Eye (tissue), 1 donor: ENCODE measurements at places on chromosomes 16 and 17.
A peak's percentile ranks its signal among the peaks of the same experiment; 100 is the strongest.

DNA sequence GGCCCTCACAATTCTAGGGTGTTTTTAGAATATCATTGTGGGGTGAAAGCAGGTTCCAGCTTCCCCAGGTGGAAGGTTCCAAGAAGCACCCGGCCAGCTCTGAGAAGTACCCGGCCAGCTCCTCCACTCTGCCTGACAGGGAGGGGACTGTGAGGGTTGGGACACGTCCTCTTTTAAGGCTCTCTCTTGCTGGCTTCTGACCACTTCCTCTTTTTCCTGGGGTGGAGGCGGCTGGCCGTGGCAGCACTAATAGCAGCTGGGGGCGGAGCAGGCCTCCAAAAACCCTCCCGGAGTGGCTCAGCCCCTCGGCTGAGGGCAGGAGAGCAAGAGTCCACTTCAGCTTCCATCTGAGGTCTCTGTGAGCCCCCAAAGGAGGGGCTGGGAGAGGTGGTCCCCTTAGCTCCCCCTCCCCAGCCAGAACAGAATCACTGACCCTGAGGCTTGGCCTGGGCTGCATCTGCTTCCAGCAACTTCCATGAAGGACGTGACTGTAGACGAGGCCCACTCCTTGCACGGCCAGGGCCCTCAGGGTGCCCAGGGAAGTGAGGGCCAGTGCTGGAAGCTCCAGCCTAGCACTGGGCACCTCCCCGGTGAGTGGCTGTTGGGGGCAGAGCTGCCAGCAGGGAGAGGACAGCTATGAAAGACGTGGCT, 26.7 kb upstream of the PLCG2 start:
- DNase-seq: no peak

DNA sequence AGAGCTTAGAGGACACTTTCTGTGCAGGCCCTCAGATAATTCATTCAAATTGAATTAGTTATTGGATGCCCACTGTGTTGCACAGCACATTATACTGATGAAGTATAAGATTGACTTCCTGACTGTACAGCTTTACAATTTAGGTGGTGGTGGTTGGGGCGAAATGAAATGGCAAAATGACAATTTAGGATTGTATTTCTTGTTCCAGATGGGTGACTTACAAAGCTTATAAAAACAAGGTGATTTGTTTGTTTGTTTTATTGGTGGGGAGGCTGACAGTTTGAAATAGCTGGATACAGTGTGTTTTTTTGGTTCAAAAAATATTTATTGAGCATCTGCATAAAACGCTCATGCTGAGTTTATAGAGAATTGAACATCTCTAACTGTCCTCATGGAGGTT, 1.6 kb downstream of the MAP2K4 start:
- DNase-seq: no peak

DNA sequence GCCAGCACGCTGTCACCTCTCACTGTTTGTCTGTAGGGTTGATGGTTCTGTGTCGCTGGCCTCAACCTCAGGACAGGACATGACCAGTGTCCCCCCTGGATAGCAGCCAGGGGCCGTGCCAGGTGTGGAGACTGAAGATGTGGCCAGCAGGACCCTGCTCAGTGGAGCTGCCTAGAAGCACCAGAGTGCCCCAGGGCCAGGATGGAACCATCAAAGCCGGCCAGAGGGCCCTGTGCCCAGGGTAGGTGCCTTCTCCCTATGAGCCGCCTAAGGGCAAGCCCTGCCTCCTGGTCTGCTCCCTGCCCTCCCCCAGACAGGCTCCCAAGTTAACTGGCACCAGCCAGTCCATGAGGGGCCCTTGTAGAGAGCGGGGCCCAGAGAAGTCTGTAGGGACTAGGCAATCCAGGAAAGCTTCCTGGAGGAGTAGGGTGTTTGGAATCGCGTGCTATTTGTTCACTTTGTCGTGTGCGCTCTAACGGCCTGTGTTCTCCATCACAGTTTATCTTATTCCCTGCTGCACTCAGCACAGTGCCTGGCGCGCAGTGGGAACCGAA, 546 bp upstream of the NDUFB10 start:
- no peak for DNase-seq

DNA sequence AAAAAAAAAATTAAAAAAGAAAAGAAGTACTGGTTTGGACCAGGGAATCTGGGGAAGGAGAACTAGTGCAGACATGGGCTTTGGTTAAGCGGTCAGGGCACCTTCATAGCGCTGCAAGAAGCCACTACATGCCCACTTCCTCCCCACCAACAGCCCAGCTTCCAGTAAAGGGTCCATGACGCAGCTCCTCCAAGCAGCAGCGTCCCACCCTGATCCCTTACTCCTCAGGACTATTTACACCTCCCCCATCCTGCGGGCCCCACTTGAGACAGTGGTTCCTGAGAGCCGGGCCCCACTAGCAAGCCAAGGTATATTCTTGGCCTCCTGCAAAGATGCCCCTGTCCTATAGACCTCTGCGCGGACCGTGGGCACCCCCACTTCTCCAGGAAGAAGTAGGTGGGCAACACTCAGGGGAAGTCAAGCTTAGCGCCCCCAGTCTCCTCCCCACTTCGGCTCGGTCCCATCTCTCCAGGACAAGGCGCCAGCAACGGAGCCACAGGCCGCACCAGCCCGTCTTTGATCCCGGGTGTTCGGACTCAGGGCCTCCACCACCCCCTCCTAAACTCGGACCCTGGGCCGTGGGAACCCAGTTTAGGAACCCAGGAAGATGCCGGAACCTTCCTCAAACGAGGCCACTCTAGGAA, 913 bp upstream of the PRR14 start:
- DNase-seq: no peak

- DNase-seq: no peak
These were observed 32.2 kb downstream of the KIAA0753 start for GRCh38 chr17:6608321-6608720.

DNA sequence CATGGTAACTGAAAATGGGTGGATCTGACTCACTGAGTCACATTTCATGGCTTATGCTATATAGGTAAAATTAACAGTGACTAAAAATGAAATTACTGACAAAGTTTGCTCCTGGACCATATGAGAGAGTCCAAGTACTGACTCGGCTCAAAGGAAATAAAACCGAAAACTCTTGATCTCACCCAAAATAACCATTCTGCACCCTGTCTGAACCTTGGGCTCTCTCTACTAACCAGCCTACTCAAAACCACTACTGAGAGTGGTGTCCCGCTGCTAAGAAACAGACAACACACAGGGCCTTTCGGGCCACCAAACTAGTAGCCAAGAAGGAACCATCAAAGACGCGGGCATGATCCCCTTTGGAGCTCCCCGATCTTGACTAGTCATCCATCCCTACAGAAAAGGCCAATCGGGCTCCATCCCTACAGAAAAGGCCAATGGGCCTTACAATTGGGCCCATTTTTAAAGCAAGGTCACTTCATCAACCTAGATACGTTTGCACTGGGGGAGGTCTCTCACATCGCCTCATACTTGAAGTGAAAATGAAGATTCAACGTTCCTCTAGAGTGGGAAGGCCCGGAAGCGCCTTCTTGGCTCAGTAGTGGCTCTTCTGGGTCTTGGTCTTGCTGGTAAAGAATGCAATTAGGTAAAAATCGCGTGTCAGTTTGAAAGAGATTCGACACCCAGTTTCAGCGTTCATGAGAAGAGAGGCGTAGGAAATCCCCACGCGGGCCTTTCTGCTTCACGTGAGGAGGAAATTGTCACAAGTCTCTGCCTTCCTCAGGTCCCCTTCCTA, 720 bp upstream of the ZPBP2 start:
- DNase-seq: no peak

- DNase-seq: peak; percentile 42
These were observed 10.6 kb upstream of the NUDT16L1 start for GRCh38 chr16:4682616-4683254.

DNA sequence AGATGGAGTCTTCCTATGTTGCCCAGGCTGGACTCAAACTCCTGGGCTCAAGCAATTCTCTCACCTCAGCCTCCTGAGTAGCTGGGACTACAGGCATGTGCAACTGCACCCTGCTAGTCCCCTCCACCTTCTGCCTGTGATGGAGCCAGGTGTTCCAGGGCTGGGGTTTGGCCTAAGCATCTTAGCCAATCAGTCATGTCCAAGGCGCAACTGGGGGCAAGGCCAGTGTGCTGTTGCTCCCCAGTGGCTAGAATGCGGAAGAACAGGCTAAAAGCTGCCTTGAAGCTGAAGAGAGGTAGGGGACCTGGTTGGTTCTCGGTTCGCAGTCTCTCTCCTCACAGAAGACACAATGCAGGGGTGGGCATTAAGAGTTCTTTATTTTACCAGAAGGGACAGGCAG, 18.6 kb downstream of the FLOT2 start:
- peak; percentile 12 for DNase-seq

- no peak for DNase-seq
These were observed 250.8 kb downstream of the STX8 start for GRCh38 chr17:9324864-9325263.

GRCh38 chr17:47368262-47368661, 44.5 kb downstream of the EFCAB13 start:
- no peak for DNase-seq

GRCh38 chr17:28029044-28029443, 13.4 kb upstream of the NLK start:
- DNase-seq: no peak

GRCh38 chr17:59124665-59125064, 18.0 kb upstream of the TRIM37 start:
- DNase-seq: no peak

- no peak for DNase-seq
These were observed 55.6 kb upstream of the GCSH start for GRCh38 chr16:81151648-81152310.

GRCh38 chr16:1100084-1100800, 4.2 kb upstream of the C1QTNF8 start:
- no peak for DNase-seq

DNA sequence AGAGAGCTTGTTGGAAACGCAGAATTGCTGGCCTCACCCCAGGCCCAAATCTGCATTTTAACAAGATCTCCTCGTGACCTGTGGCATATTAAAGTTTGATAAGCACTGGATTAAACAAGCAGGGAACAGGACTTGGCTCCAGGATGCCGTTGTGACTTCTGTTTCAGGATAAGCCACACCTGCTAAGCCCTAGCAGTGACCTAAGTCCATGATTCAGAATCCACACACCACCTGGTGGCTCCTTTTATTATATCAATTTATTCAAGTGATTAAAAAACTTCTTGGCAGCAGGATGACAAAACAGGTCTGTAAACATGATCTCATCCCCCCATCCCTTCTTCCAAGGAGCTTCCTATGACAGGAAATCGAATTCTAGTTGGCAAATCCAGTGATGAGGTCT, 9.1 kb downstream of the NAGPA start:
- no peak for DNase-seq

DNA sequence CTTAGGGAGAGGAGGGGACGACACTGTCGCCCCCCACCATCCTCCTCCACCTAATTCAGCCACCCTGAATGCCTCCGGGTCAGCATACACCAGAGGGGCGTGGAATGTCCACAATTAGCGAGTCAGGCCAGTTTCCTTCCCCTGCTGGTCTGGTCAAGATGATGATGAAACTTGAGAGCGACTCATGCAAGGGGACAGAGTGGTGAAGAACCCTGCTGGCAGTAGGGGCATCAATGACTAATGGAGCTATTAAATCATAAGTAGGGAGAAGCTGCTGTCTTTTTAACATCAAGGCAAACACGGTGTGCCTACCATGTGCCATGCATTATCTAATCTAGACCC, 7.2 kb downstream of the SPACA3 start:
- peak; percentile 43 for DNase-seq

DNA sequence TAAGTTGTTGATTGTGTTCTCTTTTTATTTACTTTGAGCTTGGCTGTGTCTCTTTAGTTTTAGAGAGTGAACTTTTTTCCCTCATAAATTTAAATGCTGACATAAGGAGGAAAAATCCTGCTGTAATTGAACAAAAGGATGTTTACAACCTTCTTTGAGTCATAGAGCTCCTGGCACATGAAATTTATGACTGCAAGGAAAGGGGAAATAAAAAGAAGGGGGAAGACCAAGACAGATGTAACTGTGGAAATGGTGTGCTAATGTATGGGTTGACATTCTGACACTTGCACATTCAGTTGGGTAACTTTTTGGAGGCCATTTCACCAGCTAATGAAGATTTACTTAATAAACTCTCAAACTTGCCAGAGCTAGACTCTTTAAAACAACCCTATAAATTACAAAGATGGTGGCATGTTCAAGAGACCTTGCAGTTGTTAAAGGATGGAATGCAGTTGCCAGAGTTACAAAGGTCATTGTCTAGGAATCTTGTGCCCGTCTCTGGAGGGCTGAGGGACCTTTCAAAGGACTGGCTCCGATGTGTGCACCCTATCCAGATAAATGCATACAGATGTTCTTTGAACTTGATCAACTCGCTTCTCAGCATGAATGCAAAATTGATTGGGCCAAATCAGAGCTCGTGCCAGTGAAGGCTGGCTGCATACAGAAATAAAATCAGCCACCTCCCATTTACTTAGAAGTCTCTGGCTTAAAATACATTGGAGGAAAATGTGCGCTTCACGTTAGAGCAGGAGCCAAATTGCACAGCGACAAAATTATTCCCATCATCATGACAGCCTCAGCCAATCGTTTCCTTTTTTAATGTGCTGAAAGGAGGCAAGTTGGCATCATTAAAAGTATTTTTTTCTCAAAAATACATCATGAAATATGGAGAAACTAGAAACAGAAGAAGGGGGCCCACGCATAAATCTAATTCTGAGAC, 289.0 kb upstream of the XYLT1 start:
- no peak for DNase-seq

DNA sequence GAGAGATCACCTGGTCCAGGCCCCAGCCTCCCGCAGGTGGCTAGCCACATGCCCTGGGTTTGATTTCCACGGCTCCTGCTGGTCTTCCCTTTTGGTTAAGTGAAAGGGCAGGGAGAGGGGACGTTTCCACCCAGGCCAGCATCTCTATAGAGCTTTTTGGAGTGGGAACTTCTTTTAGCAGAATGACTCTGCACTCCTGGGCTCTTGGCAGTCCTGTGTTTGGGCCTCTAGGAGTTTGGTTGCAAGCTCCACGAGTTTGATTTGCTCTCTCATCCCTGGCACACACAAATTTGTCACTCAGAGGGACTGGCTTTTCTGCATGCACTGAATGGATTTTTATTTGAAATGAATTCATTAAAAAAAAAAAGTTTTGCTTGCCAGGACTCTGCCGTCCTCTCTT, 32.8 kb downstream of the MSI2 start:
- no peak for DNase-seq

DNA sequence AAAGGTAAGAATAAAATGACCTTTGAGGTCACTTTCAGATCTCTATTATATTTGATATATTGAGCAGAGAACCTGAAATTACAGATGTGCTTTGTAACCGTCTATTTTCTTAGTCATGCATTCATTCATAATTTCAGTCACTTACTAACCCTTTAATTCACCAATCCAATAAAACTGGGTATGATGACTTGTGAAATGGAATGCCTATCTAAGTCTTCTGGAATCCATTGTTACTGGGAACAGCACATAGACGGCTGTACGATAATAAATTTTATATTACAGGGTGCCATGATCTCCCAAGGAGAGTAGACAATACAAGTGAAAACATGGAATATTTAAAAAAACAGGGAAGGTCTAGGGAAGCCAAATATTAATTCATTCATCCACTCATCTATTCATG, 22.9 kb downstream of the CDH11 start:
- DNase-seq: no peak

DNA sequence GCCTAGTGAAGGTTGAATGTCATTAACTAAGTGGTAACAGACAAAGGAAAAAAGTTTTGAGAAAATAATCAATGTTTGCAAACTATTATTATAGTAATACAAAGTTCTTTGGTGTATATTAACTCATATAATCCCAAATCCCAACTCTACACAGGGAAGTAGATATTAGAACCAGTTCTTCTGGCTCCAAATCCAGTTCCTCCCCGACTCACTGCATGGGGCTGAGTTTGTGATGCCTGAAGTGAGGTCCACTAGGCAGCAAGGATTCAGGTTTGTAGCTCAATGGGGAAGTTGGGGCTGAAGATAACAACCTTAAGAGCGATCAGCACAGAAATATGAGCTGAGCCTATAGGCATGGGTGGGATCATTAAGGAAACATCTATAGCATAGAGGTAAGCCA, 5.6 kb upstream of the SYNRG start:
- DNase-seq: no peak
